K562 (cell line): ENCODE measurements at places on chromosomes 4 and X.

GRCh38 chrX:15942307-15942706, 87.7 kb upstream of the AP1S2 start:
- no peak overlapping the region for H3K27ac ChIP-seq
- no peaks in the 10 kb centered on the region for H3K4me1 ChIP-seq
- H3K36me3 ChIP-seq = no peaks in the 10 kb centered on the region
- H3K27me3 ChIP-seq = no peaks in the 10 kb centered on the region

DNA sequence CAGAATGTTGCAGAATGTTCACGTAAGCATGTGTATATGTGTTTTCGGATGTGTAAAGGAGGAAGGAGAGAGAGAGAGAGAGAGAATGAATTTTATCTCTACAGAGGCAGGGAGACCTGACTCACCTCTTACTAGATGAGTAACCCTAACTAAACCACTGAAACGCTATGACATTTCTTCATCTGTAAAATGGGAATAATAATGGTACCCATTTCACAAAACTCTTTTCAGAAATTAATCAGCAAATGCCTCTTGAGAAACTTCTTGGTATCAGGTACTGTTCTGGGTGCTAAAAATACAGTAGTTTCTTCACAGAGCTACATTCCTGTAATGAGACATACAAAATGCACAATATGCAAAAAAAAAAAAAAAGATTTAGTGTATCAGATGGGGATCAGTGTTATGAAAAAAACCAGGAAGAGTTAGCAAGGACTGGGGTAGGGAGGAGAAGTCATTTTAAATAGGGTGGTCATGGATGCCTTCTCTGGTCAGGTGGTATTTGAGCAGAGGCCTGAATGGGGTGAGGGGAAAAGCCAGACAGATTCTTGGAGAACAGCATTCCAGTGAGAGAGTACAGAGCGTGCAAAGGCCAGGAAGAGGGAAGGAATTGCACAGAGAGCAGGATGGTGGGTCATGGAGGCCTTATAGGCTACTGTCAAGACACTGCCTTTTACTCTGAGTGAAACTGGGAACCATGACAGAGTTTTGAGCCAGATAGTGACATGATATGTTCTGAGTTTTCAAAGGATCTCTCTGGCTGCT, 84.9 kb upstream of the SPANXB1 start:
- DNase-seq = no peak
- H3K4me1 ChIP-seq = no peaks in the 10 kb centered on the region
- H3K4me3 ChIP-seq = no peak overlapping the region
- H3K27me3 ChIP-seq = no peaks in the 10 kb centered on the region

- peaks cover 9% of the 10 kb centered on the region for H3K4me1 ChIP-seq
- H3K27ac ChIP-seq = no peak overlapping the region
- H3K27me3 ChIP-seq = no peaks in the 10 kb centered on the region
- no peak for DNase-seq
- no peak overlapping the region for H3K4me3 ChIP-seq
- H3K36me3 ChIP-seq = peaks cover 80% of the 10 kb centered on the region
Observed at GRCh38 chrX:154015581-154016264, 4.0 kb downstream of the IRAK1 start.

DNA sequence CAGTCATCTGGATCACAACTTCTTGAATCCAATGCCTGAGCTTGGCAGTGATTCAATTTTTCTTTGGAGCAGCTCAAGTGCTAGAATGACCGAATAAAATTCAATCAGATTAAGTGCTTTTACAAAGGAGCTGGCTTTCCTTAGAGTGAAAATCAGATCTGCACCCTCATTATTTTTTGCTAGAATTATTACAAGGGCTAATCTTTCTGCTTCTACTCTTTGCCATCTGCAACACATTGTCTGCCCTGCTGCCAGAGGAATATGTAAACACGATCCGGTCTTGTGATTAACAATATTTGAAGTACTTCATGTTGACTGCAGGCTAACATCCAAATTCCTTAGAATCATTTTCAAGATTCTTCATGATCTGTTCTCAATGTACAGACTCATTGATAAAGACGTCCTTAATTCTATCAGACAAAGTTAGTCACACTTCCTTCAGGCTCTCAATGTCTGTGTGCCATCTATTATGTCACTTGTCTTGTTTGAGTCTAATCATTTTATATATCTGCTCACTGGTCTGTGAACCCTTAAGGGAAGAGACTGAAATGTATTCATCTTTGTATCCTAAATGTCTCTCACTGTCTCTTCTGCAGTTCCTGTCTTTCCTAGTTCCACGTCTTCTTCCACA, 531.2 kb downstream of the GALNTL6 start:
- no peaks in the 10 kb centered on the region for H3K27me3 ChIP-seq
- no peaks in the 10 kb centered on the region for H3K4me1 ChIP-seq
- H3K27ac ChIP-seq = no peak overlapping the region
- no peaks in the 10 kb centered on the region for H3K36me3 ChIP-seq

GRCh38 chr4:184651899-184652298, 2.4 kb downstream of the PRIMPOL start:
- no peak for DNase-seq
- H3K27me3 ChIP-seq = no peaks in the 10 kb centered on the region
- peaks cover 16% of the 10 kb centered on the region for H3K4me1 ChIP-seq
- H3K4me3 ChIP-seq = no peak overlapping the region
- no peak overlapping the region for H3K27ac ChIP-seq
- peaks cover 11% of the 10 kb centered on the region for H3K36me3 ChIP-seq

DNA sequence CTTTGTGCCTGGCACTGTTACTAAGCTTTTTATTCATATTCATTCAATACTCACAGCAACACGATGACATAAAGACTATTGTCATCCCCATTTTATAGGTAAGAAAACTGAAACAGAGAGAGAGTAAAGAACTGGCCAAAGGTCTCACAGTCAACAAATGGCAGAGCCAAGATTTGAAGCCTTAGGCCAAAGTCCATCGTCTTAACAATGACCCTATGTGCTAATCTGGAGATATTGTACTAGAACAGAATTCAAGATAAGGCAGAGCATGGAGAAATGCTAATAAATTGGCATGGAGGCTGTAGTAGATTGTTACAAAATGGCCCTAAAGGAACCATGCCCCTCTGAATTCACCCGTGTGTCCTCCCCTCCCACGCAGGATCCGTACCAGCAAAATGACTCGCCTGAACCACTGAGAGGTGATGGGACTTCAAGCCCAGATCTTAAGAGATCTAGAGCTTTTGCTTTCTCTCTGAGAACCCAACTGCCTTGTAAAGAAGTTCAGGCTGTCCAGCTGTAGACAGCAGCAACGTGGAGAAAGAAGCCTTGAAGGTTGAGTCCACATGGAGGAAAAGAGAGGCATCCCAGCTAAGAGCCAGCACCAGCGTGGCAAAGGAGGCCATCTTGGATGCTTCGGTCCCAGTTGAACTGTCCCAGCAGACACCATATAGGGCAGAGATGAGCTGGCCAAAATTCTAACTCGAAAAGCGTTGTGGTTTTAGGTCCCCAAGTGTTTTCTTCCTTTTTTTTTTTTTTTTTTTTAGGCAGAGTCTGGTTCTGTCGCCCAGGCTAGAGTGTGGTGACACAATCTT, 52.8 kb upstream of the RBM47 start:
- H3K27ac ChIP-seq = no peak overlapping the region
- H3K36me3 ChIP-seq = no peaks in the 10 kb centered on the region
- no peak for DNase-seq
- H3K4me1 ChIP-seq = no peaks in the 10 kb centered on the region
- no peak overlapping the region for H3K4me3 ChIP-seq
- H3K27me3 ChIP-seq = peaks cover 19% of the 10 kb centered on the region

- no peak overlapping the region for H3K4me3 ChIP-seq
- H3K27ac ChIP-seq = no peak overlapping the region
- peaks cover 47% of the 10 kb centered on the region for H3K27me3 ChIP-seq
- no peaks in the 10 kb centered on the region for H3K36me3 ChIP-seq
- no peak for DNase-seq
- no peaks in the 10 kb centered on the region; the same call in 2 of the 3 replicates for H3K4me1 ChIP-seq
Observed at GRCh38 chr4:183988874-183989273, 83.8 kb downstream of the STOX2 start.

DNA sequence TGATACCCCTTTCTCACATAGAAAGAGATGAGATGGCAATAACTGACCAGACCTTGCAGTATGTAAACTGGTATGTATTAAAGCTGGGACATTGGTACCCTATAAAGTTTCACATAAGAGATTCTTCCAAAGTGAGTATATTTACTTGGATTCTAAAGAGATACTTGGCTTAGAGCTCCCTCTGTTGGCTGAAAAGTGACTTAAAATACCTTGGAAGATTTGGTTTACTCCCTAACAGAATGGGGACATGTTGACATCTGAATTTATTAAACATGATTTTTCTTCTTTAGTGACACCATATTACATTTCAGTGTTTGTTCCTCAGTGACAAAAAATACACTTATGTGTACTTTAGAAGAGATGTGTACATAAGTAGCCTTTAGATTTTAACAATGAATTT, 47.9 kb upstream of the RGN start:
- no peak overlapping the region for H3K4me3 ChIP-seq
- no peaks in the 10 kb centered on the region; the same call in 2 of the 3 replicates for H3K36me3 ChIP-seq
- H3K4me1 ChIP-seq = no peaks in the 10 kb centered on the region
- no peaks in the 10 kb centered on the region for H3K27me3 ChIP-seq

DNA sequence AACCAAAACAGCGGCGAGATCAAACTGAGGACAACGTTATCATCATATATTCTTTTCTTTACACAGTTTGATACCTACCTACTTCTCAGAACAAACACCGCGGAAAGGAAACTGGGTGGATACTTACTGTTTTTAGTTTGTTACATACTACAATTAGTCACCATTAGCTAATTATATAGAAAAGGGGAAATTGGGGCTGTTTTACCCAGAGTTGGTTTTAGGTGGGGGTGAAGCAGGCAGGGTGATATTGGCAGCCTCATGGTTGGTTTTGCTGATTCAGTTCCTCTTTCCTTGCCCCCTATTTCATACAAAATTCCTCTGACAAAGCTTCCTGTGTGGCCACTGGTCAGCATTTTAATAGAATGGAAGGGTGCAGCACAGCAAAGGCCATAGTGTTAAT, 77.8 kb downstream of the SORBS2 start:
- H3K27me3 ChIP-seq = peaks cover 7% of the 10 kb centered on the region; the same call in 2 of the 3 replicates
- no peak for DNase-seq
- no peak overlapping the region for H3K27ac ChIP-seq
- no peaks in the 10 kb centered on the region for H3K36me3 ChIP-seq
- H3K4me1 ChIP-seq = peaks cover 2% of the 10 kb centered on the region
- no peak overlapping the region for H3K4me3 ChIP-seq

DNA sequence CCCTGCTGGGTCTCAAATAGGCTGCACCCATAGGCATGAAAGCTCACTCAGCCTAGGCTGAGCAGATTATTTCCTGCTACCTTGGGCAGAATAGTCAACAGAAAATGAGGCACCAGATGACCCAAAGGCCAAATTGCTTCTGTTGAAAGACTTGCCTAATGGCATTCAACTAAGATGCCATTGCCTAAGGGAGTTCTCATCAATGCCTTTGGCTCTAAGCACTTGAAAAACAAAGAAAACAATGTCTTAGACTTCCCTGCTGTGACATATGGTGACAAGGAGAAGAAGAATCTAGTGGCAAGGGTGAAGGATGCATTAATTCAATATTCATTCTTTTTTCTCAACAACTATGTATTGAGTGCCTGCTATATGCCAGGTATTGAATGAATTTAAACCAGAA, 25.7 kb upstream of the PCDH19 start:
- H3K4me3 ChIP-seq = no peak overlapping the region
- no peak for DNase-seq
- no peaks in the 10 kb centered on the region for H3K4me1 ChIP-seq
- H3K36me3 ChIP-seq = no peaks in the 10 kb centered on the region
- H3K27me3 ChIP-seq = no peaks in the 10 kb centered on the region

- no peaks in the 10 kb centered on the region for H3K4me1 ChIP-seq
- H3K27me3 ChIP-seq = no peaks in the 10 kb centered on the region
- H3K4me3 ChIP-seq = no peak overlapping the region
- DNase-seq = no peak
- no peak overlapping the region for H3K27ac ChIP-seq
Observed at GRCh38 chrX:30627818-30628652, 25.2 kb upstream of the GK start.

- peaks cover 25% of the 10 kb centered on the region; the same call in 1 of the 3 replicates for H3K36me3 ChIP-seq
- no peaks in the 10 kb centered on the region for H3K27me3 ChIP-seq
- no peak for DNase-seq
- H3K4me1 ChIP-seq = no peaks in the 10 kb centered on the region
- no peak overlapping the region for H3K27ac ChIP-seq
- H3K4me3 ChIP-seq = no peak overlapping the region
Observed at GRCh38 chr4:4425119-4425690, 38.3 kb downstream of the NSG1 start.

GRCh38 chr4:99413140-99413539, 22.0 kb downstream of the ADH7 start:
- H3K4me3 ChIP-seq = no peak overlapping the region
- DNase-seq = no peak
- H3K4me1 ChIP-seq = no peaks in the 10 kb centered on the region
- no peaks in the 10 kb centered on the region for H3K27me3 ChIP-seq
- no peak overlapping the region for H3K27ac ChIP-seq
- no peaks in the 10 kb centered on the region for H3K36me3 ChIP-seq

GRCh38 chrX:9494771-9495170, 29.9 kb downstream of the TBL1X start:
- H3K27ac ChIP-seq = peak overlapping the region; percentile 18; the same call in 2 of the 3 replicates
- H3K36me3 ChIP-seq = 0 out of 3 replicates have a peak, but pooled peaks cover 10% of the 10 kb centered on the region
- no peaks in the 10 kb centered on the region for H3K27me3 ChIP-seq

DNA sequence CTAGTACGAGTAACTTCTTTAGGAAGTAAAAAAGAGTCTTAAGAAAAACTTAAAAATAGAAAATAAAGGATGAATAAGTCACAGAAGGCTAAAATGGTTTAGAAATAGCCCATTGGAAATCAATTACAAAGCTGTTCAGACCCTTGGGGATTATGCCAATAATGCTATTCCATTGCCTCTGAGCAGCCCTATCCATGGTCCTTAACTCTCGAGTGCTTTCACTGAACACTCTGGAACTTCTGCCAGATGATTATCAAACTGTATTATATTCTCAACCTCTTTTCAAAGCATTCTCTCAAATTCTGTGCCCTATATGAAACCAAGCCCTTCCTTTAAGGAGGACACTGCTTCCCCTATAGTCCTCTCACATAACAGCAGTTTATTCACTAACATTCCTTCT, 17.0 kb downstream of the SLC9B1 start:
- no peaks in the 10 kb centered on the region for H3K4me1 ChIP-seq
- no peak for DNase-seq
- H3K27ac ChIP-seq = no peak overlapping the region
- no peaks in the 10 kb centered on the region for H3K36me3 ChIP-seq

GRCh38 chrX:103453655-103454054, 65.6 kb downstream of the RAB40A start:
- no peak for DNase-seq
- H3K4me3 ChIP-seq = no peak overlapping the region
- H3K36me3 ChIP-seq = no peaks in the 10 kb centered on the region
- H3K4me1 ChIP-seq = no peaks in the 10 kb centered on the region
